ENCODE measurements at places on chromosomes 6 and 20.

DNA sequence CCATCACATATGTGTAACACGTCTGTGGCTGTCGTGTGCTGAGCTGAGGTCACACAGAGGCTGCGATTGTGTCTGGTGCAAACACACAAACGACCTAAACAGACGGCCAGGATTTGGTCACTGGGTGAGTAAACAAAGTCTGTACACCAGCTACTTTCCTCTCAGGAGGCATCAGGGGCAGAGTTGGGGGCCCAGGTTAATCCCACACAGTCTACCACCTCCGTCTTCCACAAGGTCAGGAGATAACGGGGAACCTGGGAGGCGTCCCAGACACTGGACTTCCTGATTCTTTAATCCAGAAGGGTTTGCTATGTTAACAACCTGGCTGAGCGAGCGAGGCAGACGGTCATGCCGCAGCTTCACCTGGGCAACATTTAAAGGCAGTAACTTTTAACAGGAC lies 1.5 kb downstream of the DACT2 start:
- DNase-seq: no peak

- DNase-seq: no peak
Measured at GRCh38 chr6:125871365-125871764, 80.6 kb downstream of the NCOA7 start.

DNA sequence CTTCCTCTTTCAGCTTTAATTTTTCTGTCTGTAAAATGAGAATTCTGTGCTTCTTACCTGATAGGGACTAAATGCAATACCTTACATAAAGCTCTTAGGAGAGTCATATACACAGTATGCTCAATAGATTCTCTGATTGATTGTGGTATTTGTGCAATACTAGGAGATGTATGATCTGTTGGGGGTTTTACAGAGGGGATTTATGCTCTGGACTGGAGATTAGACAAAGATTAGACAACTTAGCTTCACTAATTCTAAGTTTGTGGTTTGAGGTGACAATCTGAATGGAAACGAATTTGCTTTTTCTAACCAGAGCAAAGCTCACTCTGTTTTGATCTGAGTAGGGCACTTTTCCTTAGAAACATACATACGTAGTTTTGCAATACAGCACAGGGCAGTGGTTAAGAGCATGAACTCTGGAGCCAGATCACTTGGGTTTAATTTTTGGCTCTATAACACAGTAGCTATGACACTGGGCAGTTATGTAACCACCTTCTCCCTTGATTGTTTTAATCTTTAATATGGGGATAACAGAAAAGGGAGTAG lies 126.2 kb downstream of the RNF144B start:
- DNase-seq: no peak

DNA sequence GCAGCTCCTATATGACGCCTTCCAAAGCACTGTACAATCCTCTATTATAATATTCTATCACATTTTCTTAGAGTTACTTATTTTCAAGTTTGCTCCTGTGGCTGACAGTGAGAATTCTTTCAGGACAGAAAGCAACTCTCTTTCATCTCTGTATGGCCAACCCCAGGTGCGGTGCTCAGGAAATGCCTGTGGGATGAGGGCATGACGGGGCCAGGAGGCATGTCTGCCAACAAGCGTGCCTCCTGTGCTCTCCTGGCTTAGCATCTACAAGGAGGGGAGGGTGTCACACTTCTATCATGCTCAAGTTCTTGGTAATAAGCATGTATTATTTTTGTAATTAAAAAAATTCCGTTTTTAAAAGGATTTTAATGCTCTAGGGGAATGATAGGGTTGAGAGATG lies 11.4 kb downstream of the MRPL14 start:
- no peak for DNase-seq

- no peak for DNase-seq
Measured at GRCh38 chr6:144715344-144715743, 430.2 kb downstream of the UTRN start.

- no peak for DNase-seq
Measured at GRCh38 chr20:62030834-62031434, 34.7 kb downstream of the TAF4 start.

GRCh38 chr20:53510262-53510661 lies 83.4 kb downstream of the ZNF217 start:
- no peak for DNase-seq

DNA sequence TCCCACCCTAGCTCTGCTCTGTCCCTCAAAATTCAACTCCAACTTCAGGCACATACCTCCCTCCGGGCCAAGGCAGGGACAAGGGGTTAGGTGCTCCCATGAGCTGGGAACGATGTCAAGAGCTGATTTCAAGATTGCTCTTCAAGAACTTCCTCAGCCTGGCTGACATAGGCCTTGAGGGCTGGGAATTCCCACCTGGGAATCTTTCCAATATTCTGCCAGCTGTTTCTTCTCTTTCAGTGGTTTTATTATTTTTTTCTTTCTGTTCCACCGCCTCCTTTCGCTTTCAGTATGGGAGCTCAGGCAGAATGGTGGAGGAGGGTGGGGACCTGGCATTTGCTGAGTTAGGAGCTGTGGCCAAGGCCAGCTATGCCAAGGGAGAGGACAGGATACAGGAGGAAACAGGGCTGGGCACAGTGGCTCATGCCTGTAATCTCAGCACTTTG lies 33.7 kb downstream of the SRSF3 start:
- DNase-seq: no peak

DNA sequence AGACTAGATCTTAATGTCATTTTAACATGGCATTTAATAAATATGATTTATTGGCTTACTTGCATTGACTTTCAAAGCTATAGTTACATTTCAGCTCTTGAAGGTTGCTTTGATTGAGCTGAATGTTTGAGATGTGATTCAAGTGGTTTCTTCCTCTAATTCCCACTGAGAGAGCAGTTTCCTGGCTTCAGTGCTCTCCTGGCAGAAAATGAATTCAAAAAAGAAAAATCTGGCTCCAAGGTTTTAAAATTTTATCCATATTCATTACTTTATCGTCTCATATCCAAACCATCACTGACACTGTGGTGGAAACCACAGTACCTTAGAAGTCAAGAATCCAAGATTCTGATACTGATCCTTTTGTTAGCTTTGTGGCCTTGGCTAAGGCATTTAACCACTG lies 263.1 kb upstream of the HSF2 start:
- DNase-seq: no peak

GRCh38 chr6:129863664-129864063 lies 2.5 kb upstream of the TMEM244 start:
- no peak for DNase-seq

DNA sequence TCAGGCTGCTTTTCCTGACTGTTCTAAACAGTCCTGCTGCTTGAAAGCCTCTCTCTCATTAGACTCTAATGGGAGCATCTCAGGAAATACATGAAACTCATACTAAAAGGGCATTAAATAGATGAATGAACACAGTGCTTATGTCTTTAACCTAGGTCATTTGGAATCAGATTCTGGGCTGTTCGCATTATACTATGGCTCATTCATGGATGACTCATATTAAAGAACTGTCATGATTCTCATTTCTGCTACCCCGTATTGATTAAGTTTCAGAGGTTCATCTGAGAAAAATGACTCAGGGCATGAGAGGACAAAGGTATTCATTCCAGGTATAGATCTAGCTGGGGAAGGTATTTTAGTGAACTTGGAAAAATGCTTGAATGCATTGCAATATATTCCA lies 335.5 kb downstream of the GJA1 start:
- no peak for DNase-seq

DNA sequence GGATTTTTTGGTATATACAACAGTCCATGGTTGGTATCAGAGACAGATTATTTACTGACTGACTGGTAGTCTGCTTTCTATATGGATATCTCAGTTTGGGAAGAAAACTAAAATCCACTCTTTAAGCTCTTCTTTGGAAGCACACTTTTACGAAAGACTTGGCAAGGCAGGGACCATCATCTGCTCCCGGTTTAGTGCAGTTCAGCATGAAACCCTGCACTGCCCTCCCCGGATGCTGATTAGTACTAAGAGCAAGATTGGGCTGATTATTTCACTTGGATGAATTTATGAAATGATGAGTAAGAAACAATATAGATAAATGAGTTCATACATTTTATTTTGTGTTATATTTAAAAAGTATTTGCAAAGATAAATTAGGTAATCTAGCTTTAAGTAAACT lies 56.3 kb downstream of the RGS17 start:
- no peak for DNase-seq

- no peak for DNase-seq
Measured at GRCh38 chr6:110816677-110817076, 1.4 kb upstream of the CDK19 start.

DNA sequence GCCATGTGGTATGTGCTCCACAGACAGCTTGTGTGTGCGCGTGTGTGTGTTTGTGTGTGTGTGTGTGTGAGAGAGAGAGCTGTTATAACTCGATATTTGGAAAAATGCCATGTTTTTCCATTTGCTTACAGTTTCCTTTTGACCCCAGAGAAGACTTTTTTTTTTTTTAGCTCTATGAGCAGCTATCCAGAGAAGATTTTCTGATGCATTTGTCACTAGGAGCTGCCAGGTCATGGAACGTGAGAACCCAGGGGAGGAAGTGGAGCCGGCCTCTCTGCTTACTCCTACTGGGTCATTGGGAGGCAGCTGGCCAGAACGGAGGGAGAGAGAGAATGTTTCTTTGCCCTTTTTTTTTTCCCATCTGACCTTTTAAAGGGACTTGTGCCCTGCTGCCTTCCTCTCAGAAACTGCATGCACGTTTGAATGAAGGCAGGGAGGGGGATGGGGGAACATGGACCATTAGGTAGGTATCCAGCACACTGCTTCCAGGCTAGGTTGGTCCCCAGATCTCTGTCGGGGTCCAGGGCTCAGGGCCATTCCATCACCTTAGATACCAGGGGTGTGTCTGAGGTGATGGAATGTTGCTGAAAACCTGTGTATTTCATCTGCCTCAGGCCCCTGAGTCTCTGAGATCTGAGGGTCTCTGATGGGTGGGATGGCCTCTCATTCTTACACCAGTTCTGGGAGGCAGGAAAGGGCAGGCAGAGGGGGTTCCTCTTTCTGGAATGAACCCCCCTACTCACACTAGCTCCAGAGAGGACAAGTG lies 11.2 kb upstream of the MRPS18A start:
- DNase-seq: no peak

DNA sequence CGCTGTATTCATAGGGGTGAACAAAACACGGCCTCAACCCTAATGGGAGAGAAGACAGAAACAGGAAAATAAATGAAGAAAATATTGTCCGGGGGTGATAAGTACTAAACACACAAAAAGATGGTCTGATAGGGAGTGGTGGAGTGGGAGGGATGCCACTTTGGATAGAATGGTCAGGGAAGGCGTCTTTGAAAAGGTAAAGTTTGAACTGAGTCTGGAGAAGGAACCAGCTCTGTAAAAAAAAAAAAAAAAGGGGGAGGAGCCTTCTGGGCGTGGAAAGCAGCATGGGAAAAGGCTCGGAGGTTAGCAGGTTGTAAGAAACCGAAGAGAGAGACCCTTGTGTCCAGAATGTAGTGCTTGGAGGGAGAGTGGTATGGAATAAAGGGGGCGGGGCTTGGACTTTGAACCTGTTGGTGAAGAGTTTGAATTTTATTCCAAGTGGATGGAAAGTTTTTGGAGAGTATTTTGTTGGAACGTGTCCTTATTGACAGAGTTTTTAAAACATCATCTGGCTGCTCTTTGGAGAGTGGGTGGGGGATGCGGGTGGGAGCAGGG lies 1.8 kb downstream of the CHMP4B start:
- no peak for DNase-seq

DNA sequence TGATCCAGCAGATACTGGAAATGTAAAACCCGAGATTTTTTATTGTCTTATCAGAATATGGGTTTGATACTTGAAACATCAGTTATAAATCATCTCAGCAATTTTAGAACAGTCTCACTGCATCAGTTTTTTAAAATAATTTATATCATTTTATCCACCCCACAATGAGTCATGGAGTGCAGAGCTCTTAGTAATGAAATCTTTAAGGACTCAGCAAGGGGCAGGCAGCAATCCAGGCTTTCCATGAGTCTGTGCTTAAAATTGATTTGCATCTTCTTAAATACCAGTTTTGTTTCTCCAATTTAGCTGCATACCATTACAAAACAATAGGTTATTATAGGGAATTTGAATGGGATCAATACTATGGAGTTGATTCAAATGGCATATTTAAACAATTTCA lies 832.3 kb downstream of the C6orf118 start:
- DNase-seq: no peak

- DNase-seq: no peak
Measured at GRCh38 chr6:154937306-154938220, 57.6 kb upstream of the TIAM2 start.

GRCh38 chr6:41621367-41621766 lies 16.9 kb upstream of the MDFI start:
- DNase-seq: no peak

DNA sequence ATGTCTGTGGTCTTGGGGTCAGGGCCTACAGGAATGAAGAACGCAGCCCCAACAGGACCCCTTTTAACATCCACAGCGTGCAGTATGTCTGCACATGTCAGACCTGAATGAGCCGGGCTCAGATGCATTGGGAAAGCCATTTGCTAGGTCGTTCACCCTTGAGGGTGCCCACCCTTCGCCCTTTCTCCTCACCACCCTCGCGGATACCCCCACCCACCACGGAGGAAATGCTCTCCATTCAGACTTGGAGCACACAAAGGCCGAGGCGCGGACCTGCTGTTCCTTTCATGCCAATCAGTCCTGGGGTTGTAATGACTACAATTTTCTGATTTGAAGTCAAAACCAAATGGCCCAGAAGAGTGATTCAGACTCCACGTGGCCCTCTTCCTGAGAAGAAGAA lies 62.7 kb downstream of the EDN3 start:
- no peak for DNase-seq

- no peak for DNase-seq
Measured at GRCh38 chr6:123841067-123841896, 37.6 kb downstream of the NKAIN2 start.

DNA sequence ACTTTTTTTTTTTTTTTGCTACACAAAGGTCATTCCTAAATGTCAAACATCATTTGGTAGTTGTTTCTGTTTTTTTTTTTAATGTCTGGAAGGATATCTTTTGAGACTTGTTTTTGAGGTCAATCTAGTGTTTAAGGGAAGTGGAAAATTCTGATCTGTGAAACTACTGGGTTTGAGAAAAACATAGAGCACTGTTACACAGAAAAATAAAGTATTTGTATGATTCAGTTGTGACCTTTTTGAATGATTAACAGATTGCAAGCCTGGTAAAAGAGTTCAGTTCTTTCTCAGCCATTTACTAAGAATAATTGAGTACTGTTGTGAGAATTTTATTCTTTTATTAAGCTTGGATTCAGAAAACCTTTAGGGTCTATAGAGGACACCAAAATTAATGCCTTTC lies 276.7 kb downstream of the ADGRB3 start:
- no peak for DNase-seq

- DNase-seq: no peak
Measured at GRCh38 chr20:50759678-50760077, 28.3 kb downstream of the PARD6B start.

DNA sequence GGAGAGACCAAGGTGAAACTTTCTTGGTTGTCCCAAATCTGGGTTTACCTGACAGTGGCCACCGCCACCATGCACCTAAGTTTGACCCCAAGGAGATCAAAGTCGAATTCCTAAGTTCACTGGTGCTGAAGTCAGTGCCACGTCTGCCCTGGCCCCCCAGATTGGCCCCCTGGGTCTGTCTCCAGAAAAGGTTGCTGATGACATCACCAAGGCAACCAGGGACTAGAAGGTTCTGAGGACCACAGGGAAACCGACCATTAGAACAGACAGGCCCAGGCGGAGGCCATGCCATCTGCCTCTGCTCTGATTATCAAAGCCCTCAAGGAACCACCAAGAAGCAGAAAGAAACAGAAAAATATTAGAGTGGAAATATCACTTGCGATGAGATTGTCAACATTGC lies 91.2 kb downstream of the DLL1 start:
- DNase-seq: no peak

- no peak for DNase-seq
Measured at GRCh38 chr6:52533491-52533890, 43.4 kb downstream of the TRAM2 start.

GRCh38 chr20:53789989-53790675 lies 196.5 kb upstream of the ZNF217 start:
- no peak for DNase-seq

All from globus pallidus (tissue), 1 donor.